ENCODE measurements at places on chromosomes 3 and 15. TPM values are rescaled to one million over a fixed set of nuclear protein-coding genes. Genes with fewer than 3 reads are reported as not detected.

Gene ILDR1
- not detected for total RNA-seq

Gene C2CD4A
- total RNA-seq: 0.12 TPM

Gene ALG3
- 54.9 TPM for total RNA-seq

Gene TMEM266
- not detected for total RNA-seq

Gene CCDC39
- not detected for total RNA-seq

Gene TNIK
- 21.3 TPM for total RNA-seq

Gene THBS1
- total RNA-seq: 0.68 TPM

Gene BBS4
- total RNA-seq: 13.6 TPM

Gene ADAMTS7
- total RNA-seq: 0.21 TPM

Gene NR1I2
- 1.2 TPM for total RNA-seq

- DNase-seq: no peak
These were observed 31.7 kb downstream of the AKAP13 start for GRCh38 chr15:85412066-85412465.

DNA sequence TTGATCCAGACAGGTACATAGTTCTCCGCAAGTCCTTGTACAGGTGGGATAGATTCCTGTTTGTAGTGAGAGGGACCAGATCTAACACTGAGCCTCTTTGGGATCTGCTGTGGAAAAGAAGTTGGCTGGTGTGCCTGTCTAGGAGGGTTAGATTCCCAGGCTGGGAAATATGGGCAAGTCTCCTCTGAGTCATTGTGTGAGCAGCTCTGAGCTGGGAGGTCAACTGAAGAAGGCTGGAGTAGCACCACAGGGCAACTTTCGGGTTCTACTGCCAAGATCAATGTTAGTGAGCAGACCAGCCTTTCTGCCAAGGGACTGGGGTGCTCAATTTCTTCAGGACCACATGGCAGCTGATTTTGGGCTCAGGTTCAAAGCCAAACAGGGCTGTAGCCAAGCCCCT is 33.4 kb downstream of the CLDN1 start:
- no peak for DNase-seq

GRCh38 chr15:55008421-55008820 is 188.3 kb downstream of the RSL24D1 start:
- no peak for DNase-seq

- peak; percentile 40 for DNase-seq
These were observed 976 bp upstream of the ABTB1 start for GRCh38 chr3:127671523-127672428.

- no peak for DNase-seq
These were observed 86.6 kb downstream of the HMG20A start for GRCh38 chr15:77507143-77507897.

GRCh38 chr3:64870876-64871646 is 183.3 kb upstream of the ADAMTS9 start:
- no peak for DNase-seq

- DNase-seq: peak; percentile 13
These were observed 647 bp downstream of the HMG20A start for GRCh38 chr15:77421370-77421700.

DNA sequence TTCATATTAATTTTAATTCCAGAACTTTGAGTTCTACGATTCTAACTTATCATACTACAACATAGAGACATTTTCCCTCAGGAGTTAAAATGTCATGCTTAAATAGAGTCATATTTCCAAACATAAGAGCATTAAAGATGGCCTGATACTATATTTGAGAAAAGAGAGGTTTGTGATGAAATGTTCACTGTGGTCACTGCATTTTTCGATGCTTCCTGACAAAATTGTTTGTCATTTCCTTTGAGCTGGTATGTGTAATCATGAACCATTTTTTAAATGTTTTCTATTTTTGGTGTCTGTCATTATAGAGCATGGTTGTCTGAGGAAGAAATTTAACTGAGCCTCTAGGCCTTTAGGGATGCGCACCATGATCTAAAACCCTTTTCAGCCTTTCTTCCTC is 721.4 kb upstream of the NR2F2 start:
- DNase-seq: no peak

GRCh38 chr3:71537211-71537611 is 46.3 kb downstream of the FOXP1 start:
- no peak for DNase-seq

DNA sequence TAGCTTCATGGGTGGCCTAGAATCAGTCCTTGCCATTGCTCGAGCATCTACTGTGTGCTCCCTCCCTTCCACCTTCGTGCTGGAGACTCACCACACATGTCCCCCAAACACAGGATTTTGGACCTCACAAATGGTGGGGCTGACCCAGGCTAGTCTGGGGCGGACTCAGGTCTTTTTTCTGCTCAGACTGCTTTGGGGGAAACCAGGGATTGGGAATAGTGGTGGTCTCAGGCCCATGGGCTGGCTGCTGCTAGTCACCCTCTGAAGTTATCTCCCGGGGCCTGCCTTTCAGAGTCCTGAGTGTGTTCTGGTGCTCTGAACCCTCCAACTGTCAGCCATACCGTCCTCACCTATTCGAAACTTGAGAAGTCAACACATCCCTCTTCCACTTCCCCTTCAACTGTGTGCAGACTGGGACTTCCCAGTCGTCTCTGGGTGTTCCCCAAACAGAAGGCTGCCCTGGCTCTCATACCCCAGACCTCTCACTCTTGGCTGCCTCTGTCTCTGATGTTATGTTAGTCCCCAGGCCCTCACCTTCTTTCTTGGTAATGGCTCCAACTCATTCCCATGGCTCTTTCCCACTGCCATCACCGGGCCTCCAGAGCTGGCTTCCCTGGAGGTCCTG is 46.0 kb downstream of the PPCDC start:
- no peak for DNase-seq

DNA sequence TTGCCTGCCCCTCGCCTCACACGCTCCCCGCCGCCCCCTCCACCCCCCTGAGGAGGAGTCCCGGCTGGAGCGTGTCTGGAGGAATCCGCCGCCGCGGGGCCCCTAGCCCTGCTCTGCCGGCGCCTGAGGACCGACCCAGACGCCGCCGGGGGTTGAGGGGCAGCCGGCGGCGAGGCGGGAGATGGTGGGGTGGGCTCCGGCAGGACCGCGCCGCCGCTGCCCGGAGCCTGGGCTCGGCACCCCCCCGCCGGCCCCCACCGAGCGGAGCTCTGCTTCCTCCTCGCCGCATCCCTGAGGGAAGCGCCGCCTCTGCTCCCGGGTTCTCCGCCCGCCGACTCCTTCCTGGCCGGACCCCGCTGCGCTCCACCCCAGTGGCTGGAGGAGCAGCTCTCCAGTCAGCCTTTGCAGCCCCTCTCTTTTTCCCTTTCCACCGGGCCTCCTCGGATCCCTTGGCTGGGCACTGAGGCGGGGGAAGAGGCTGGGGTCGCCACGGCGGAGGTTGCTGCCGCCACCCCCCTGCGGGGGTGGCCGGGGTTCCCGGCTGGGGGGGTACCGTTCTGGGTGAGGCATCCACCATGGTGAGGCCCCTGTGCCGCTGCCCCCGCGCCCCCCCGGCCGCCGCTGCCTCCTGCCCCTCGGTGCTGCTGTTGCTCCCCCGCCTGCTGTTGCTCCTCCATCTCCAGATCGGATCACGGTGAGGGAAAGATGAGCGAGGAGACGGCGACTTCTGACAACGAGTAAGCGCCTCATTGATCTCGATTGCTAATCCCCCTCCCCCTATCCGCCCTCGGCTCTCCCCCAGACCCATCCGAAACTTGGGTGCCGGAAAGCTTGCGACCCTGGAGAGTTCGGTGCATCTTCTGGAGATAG is at the start of gene SPRED1:
Gene SPRED1, plus strand, starts transcription at position 356 of the 870 bp plus-strand sequence. Its CDS starts 350 bp downstream, at position 706.
- DNase-seq: peak; percentile 45

- DNase-seq: no peak
These were observed 1.4 kb downstream of the AEN start for GRCh38 chr15:88622605-88622975.

GRCh38 chr3:64655160-64655559 is 32.6 kb downstream of the ADAMTS9 start:
- DNase-seq: no peak

DNA sequence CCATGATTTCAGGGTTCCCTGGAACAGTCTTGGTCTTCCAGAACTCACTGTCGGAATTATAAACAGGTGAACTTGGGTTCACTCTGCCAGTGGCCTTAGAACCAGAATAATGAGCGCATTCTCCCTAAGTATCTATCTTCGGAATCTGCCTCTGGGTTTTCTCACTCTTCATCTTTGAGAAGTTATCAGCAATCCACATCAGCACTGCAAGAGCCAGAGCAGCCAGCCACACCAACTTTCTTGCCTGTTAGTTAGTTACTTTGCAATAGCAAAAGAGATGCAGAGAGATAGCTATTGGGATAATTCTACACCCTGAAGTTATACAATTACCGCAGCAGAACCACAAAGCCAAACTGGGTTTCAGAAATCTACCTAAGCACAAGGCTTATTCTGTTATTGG is 25.8 kb downstream of the GLB1 start:
- no peak for DNase-seq

DNA sequence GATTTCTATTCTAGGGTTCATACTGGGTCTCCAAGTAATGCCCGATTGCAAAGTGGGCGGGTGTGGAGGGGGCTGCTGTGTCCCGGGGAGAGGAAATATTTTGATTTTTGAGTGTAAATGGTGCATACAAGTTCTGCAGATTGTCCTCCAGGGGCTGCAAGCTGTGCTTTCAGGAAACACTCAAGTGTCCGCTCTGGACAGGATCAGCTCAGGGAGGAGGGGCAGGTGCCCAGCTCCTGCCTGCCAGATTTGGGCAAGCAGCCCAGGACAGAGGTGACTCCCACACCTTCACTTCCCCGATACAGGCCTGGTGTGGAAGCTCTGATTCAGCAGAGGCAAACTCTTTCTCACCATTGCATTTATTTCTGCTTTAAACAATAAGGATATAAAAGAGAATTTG is 142.7 kb downstream of the ALDH1A2 start:
- no peak for DNase-seq

DNA sequence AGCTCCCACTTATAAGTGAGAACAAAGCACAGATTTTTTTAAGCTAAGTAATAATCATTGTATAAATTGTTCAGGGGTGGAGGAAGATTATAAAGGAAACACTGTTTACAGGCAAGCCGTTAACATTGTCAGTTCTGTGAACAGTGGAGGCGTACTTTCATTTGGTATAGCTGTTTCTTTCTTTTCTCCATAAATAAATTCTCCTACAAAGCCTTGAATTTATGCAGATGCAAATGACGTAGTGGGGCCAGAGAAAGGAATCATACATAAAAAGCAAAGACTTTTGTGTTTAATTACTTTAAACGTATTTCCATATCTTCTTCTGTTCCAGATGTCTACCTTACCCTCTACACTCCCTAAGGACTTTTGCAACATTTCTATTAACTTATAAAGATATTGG is 914.9 kb downstream of the ZPLD1 start:
- DNase-seq: no peak

DNA sequence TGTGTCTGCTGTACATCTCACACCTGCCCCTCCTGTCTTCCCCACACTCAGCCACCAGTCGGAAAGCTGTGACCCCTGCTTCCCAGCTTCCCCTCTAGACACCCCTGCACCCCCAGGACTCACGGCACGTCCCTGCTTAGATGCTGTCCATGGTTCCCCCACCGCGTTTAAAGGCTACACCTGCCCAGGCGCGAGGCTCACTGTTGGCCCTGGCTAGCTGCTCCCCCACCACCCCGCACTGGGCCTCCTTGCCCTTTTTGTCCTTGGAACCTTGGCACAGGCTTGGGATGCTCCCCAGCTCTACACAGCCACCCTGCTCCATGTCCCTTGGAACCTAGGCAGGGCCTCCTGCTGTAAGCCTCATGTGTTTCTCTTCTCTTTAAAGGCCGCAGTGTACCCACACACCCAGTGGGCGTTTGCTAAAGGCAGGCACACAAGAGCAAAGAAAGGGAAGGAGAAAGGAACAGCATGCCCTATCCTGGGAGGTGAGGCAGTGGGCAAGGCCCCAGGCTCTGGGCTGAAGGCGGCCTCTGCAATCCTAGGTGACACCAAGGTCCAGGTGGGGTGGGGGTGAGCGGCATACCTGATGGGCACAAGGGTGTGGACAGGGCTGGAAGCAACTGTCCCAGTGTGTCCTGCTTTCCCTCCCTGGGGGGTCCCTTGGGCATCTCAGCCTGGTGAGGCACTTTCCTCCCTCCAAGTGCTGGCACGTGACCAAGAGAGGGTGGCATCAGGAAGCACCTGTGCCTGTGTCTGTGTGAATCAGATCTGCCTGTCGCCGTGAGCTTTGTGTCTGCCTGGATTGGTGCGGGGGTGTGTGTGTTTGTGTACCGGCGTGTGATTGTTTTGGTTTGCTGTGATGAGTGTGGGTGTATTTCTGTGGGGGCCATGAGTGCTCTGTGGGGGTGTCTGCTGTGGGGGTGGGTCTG is 54.4 kb downstream of the TPRA1 start:
- DNase-seq: no peak

DNA sequence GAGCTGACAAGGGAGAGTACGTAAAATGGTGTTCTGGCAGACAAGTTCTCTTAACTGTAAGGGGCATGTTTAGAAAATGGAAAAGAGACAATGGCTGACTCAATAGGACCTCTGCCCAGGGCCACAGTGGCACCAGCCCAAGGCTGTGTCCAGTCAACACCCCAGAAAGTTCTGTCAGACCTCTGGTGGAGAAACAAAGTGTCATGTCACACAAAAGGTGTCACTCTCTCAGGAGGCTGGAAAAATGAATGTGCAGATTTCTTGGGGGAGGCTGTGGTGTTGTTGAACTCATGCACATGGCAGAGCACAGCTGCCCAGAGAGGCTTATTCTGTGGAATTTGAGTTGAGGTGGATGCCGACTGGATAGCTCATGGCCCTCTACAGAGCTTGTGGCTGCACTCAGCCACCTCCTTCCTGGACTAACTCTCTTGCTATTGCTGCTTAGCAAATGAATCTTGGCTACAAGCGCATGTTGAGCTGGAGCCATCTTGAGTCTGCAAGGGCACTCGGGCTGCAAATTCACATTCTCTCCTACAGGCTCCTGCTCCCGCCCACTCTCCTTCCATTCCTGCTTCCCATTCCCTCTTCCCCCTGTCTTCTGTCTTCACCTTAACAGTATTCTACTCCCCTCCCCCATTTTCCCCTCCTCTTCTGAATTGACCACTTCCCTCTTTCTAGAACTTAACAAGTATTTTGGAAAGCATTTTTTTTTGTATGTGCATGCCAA is 55.8 kb upstream of the SLC7A14 start:
- no peak for DNase-seq

GRCh38 chr3:149895339-149895738 is 75.4 kb downstream of the PFN2 start:
- DNase-seq: no peak

- DNase-seq: no peak
These were observed 123.6 kb upstream of the VEPH1 start for GRCh38 chr3:157626817-157627216.

- no peak for DNase-seq
These were observed 34.1 kb downstream of the GLB1 start for GRCh38 chr3:33062866-33063265.

- peak; percentile 66 for DNase-seq
These were observed 674 bp downstream of the MSL2 start for GRCh38 chr3:136195258-136196063.

- no peak for DNase-seq
These were observed 68.5 kb downstream of the WWTR1 start for GRCh38 chr3:149589332-149589731.

DNA sequence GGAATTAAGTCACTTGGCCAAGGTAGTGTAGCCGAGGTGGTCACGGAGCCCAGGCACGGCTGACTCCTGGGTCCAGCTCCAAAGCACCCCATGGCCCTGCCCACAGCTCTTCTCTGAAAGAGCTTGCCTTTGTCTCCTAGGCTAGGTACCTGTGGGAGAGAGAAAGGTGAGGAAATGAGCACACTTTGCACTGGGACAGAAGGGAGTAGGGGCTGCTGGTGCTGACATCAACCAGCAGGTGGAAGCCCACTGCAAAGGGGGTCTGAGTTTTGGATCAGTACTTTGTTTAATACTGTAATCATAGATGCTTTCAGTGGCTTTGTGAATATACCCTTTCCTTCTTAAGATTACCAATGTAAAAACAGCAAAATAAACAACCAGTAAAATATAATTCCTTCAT is 128.3 kb upstream of the EIF1B start:
- no peak for DNase-seq

- no peak for DNase-seq
These were observed 161.9 kb downstream of the UBE2E2 start for GRCh38 chr3:23365066-23365465.

Data from activated naive CD8-positive, alpha-beta T cell treated with anti-CD3 and anti-CD28 coated beads for 36 hours (primary cell).